Activated CD4-positive, alpha-beta memory T cell treated with anti-CD3 and anti-CD28 coated beads for 36 hours (primary cell): ENCODE measurements at places on chromosomes 11 and 22. TPM values are rescaled to one million over a fixed set of nuclear protein-coding genes. Genes with fewer than 3 reads are reported as not detected.
A peak's percentile ranks its signal among the peaks of the same experiment; 100 is the strongest.

DNA sequence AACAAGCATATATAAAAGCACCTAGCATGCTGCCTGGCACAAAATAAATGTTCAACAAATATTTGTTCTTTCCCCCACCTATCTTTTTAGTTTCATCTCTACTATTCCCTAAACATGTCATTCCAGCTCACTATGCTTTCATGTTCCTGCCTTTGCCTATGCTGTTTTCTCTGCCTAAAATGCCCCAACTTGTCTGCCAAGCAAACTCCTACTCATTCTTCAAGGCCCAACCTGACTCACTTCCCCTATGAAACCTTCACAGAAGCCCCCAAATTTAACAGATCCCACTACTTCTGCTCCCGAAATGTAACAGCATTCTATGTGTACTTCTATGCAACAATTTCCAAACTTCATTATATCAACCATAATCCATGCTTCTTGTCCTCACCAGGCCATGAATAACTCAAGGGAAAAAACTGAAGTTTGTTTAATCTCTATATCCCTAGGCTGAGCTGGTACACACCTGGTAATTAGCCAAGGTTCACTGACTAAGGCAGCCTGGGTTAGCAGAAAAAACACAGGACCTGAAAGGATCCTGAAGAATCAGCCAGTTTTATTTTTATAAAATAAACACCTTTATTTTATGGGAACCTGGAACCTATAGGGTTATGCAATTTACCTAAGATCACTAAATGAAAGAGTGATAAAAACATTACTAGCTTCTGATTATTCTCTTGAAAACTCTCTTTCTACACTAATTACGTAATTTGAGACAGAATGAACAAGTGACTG is 72.2 kb downstream of the PAK1 start:
- no peak for DNase-seq
- peaks cover 2% of the 10 kb centered on the region for H3K36me3 ChIP-seq
- H3K27me3 ChIP-seq = no peaks in the 10 kb centered on the region
- no peak overlapping the region for H3K4me3 ChIP-seq
- no peak overlapping the region for H3K27ac ChIP-seq
- H3K4me1 ChIP-seq = peaks cover 4% of the 10 kb centered on the region

DNA sequence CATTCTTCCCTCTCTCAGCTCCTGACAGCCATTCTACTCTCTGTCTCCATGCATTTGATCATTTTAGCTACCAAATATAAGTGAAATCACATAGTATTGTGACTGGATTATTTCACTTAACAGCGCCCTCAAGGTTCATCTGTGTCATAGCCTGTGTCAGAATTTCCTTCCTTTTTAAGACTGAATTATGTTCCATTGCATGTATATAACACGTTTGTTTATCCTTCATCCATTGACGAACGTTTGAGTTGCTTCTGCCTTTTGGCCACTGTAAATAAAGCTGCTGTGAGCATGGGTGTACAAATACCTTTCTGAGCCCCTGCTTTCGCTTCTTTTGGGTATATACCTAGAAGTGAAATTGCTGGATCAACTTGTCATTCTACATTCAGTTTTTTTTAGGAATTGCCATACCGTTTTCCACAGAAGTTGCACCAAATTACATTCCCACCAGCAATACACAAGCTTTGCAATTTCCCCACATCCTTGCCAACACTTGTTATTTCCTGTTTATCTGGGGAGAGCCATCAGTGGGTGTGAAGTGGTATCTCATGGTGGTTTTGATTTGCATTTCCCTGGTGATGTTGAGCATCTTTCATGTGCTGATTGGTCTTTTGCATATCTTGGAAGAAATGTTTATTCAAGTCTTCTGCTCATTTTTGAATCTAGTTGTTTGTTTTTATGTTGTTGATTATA is 17.5 kb downstream of the GLB1L2 start:
- H3K36me3 ChIP-seq = peaks cover 2% of the 10 kb centered on the region
- no peak overlapping the region for H3K27ac ChIP-seq
- no peak overlapping the region for H3K4me3 ChIP-seq
- peaks cover 16% of the 10 kb centered on the region for H3K4me1 ChIP-seq
- H3K27me3 ChIP-seq = no peaks in the 10 kb centered on the region
- no peak for DNase-seq

DNA sequence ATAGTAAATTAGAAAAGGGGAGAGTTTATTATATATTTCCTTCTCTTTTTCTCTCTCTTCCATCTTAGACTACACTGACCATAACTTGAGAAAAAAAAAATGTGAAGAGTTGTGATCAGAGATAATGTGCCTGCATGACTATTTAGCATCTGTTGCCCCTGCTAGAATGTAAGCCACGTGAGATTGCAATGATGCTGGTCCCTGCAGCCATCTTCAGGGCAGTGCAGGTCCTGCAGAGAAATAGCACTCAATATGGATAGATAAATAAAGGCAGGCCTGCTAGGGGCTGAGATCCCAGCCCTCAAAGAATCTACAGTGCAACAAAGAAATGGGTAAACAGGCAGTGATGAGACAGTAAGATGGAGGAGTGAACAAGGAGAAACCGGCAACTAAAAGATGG is 7.8 kb upstream of the DKK3 start:
- H3K36me3 ChIP-seq = no peaks in the 10 kb centered on the region
- H3K4me1 ChIP-seq = no peaks in the 10 kb centered on the region
- H3K4me3 ChIP-seq = no peak overlapping the region
- H3K27me3 ChIP-seq = peaks cover 16% of the 10 kb centered on the region

DNA sequence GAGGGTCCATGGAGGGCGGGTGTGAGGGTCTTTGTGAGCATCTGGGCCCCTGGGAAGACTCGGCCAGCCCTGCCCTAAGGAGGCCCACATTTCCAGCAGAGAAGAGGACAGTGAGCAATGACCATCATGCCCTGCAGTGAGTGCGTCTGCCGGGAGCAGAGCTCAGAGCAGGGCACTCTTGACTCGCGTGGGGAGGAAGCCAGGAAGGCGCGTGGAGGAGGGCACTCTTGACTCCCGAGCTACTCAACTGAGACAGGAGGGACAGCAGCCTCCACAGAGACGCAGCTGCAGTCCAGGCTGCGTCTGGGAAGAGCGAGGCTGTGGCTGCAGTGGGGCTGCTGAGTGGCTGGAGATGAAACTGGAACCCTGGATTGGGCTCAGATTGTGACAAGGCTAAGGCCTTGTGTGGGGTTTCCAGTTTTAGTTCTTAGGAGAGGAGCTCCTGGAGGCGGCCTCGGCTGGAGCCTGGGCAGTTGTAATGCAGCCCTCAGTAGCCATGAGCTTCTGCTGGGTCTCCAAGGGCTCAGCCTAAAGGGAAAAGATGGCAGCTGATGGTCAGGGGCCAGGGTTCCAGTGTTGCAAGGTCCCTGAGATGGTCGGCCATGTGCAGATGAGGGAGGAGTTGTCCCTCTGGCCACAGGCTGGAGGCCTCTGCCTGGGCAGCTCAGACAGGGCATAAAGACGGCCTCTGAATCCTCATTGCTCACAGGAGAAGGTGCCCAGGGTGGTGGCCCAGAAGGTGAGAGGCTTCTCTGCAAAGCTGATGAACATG is 264.7 kb upstream of the B3GAT1 start:
- no peak overlapping the region for H3K27ac ChIP-seq
- no peak for DNase-seq
- no peaks in the 10 kb centered on the region for H3K4me1 ChIP-seq
- H3K27me3 ChIP-seq = peaks cover 2% of the 10 kb centered on the region
- H3K36me3 ChIP-seq = no peaks in the 10 kb centered on the region
- H3K4me3 ChIP-seq = no peak overlapping the region

- peak; percentile 87 for DNase-seq
- peak within 1 kb of the TSS; percentile 89 for H3K4me3 ChIP-seq
- H3K36me3 ChIP-seq = no peaks in the 10 kb centered on the region
- peaks cover 33% of the 10 kb centered on the region for H3K4me1 ChIP-seq
Measured at GRCh38 chr11:2443881-2444820, at the start of gene TRPM5. TSS of gene TRPM5 (minus strand) at chr11:2444514. CDS start at chr11:2423036, 21,478 bp downstream.

- peaks cover 8% of the 10 kb centered on the region for H3K27me3 ChIP-seq
- no peaks in the 10 kb centered on the region for H3K4me1 ChIP-seq
- no peaks in the 10 kb centered on the region for H3K36me3 ChIP-seq
- no peak for DNase-seq
- no peak overlapping the region for H3K27ac ChIP-seq
Measured at GRCh38 chr22:48316257-48317250, 1511.1 kb downstream of the BRD1 start.

GRCh38 chr11:9494316-9494715 is 33.5 kb downstream of the ZNF143 start:
- no peak overlapping the region for H3K27ac ChIP-seq
- H3K36me3 ChIP-seq = peaks cover 28% of the 10 kb centered on the region
- no peak overlapping the region for H3K4me3 ChIP-seq
- no peaks in the 10 kb centered on the region for H3K27me3 ChIP-seq
- no peaks in the 10 kb centered on the region for H3K4me1 ChIP-seq

DNA sequence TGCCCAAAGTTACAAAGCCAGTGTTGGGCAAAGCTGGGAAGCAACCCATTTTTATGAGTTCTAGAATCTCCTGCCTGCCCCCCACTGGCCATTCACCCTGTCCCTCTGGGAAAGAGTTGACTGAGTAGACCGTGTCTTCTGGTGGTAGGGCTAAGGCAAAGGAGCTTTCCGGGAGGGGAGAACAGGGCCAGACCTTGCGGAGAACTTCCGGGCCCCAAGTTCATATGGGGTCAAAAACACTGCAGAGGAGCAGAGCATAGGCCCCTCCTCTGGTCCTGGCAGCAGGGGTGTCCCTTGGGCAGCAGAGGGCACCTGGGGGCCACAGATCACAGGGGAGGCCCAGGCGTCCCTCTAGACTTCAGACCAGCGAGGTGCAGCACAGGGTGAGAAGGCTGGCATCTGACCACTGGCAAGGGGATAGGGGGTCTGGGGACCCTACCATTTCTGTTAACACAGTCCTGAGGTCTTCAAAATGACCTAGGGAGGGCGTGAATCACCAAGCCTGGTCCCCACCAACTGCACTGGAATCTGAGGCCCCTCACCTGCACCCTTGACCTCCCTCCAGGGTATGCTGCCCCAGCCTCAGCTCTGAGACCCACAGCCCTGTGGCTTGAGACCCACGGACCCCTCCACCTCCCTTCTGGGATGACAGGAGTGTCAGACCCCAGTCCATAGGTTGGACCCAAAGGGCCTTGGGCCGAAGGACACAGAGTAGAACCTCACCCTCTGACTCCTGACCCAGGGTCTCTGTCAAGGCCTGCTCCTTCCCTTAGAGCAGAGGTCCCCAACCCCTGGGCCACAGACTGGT is 1.3 kb upstream of the ARAP1 start:
- no peak overlapping the region for H3K27ac ChIP-seq
- no peaks in the 10 kb centered on the region for H3K27me3 ChIP-seq
- peaks cover 32% of the 10 kb centered on the region for H3K4me1 ChIP-seq
- peaks cover 5% of the 10 kb centered on the region for H3K36me3 ChIP-seq

- no peak for DNase-seq
- no peak overlapping the region for H3K4me3 ChIP-seq
- H3K36me3 ChIP-seq = peaks cover 7% of the 10 kb centered on the region
- peaks cover 11% of the 10 kb centered on the region for H3K4me1 ChIP-seq
- no peaks in the 10 kb centered on the region for H3K27me3 ChIP-seq
Measured at GRCh38 chr11:34940026-34940677, 23.7 kb downstream of the PDHX start.

- H3K4me1 ChIP-seq = peaks cover 17% of the 10 kb centered on the region
- H3K36me3 ChIP-seq = peaks cover 3% of the 10 kb centered on the region
- no peak overlapping the region for H3K27ac ChIP-seq
- no peak for DNase-seq
Measured at GRCh38 chr11:72758304-72758689, 6.1 kb upstream of the ARAP1 start.

PATE2 gene
- total RNA-seq = not detected

KLHDC7B gene
- 6.9 TPM for total RNA-seq

SULT4A1 gene
- not detected for total RNA-seq

IRAG1 gene
- total RNA-seq = not detected

ALDH3B1 gene
- total RNA-seq = not detected

DDI1 gene
- not detected for total RNA-seq

TRIM66 gene
- total RNA-seq = 18.3 TPM
